Stimulated activated CD4-positive, alpha-beta T cell treated with anti-CD3 and anti-CD28 coated beads, Interleukin-1b, Interleukin-23, amount 100 ng/mL, for 4 hours (primary cell): ENCODE measurements at places on chromosomes 7 and 10.

DNA sequence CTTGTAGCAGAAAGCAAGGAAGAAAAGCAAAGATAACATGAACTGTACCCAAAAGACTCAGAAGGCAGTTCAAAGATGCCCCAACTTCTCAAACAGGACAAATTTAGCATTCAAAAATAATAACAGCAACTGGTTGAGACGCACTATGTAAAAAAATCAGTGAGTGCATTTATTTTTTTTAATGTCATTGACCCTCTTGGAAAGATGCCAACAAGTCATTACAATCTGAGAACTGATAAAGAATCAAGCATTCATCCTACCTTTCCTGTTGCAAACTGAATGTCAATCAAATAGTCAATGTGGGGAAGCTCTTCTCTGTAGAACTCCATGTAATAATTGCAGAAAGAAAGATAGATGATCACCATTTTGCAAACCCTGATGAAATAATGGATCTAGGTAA, 1.7 kb upstream of the CCDC186 start:
- no peak for DNase-seq

DNA sequence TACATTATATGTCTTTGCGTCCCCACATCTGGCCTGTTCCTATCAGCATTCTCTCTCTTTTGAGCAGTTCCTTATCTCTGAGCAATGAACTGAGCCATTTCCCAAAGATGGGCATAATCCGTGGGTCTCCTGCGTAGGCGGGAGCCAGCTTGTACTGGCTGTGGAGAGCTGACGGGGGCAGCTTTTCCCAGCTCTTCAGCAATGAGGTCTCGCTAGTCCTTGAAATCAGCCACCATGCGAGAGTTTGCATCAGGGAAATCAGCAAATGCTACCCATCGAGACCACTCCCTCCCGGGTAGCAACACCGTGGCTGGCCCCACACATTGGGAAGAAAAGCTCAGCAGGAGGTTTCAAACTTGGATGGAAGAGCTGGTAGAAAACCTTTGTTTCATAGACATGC, 51.9 kb upstream of the FAM180A start:
- DNase-seq: no peak

- no peak for DNase-seq
Observed at GRCh38 chr7:48255046-48255445, 83.8 kb downstream of the ABCA13 start.

DNA sequence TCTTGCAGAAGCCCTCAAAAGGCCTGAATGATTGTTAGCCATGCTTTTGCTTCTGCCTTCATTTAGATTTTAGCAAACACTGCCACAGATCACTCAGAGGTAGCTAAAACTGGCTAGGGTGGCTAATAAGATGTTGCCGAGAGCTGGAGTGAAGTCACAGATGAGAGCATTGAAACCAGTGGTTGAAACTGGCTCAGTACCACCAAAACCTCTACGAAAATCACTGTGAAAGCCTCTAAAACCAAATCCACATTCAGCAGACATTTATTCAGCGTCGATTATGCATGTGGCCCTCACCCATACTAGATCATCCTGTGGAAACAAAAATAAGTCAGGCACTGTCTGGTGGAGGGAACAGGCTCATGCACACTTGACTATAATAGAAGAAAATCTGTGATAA, 50.8 kb downstream of the PIK3CG start:
- DNase-seq: no peak

DNA sequence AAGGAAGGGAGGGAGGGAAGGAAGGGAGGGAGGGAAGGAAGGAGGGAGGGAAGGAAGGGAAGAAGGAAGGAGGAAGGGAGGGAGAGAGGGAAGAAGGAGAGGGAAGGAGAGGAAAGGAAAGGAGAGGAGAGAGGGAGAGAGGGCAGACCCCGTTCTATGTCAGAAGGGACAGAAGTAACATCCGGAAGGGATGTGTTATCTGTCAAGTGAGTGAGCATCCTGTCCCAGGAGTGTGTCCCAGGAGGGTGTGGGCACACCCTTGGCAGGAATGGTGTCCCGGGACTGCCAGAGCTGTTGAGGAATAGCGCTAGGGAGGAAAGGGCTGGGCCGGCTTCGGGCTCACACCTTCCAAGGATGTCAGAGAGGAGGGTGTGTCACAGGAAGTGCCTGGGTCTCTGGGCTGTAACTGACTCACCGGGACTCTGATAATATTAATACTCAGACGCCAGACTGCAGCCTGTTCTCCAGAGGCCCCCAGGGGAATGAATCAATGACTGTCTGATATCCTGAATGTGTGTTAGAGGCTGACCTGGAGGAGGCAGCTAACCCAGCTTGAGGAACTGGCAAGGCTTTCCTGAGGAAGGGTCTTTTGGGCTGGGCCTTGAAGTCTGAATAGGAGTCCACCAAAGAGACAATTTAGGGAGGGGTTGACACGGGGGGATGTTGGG, 125.6 kb upstream of the TNRC18 start:
- DNase-seq: no peak

GRCh38 chr7:44396931-44397545, 71.6 kb upstream of the CAMK2B start:
- DNase-seq: no peak

DNA sequence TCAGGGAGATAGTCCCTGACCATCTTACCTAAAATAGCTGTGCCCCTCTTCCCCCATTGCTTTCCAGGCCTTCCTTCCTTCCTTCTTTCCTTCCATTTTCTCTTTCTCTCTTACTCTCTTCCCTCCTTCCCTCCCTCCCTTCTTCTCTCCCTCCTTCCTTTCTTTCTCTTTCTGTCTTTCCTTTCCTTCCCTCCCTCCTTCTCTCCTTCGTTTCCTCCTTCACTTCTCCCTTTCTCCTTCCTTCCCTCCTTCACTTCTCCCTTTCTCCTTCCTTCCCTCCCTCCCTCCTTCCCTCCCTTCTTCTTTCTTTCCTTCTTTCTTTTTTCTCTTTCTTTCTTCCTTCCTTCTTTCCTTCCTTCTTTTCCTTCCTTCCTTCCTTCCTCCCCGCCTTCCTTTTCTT, 24.6 kb upstream of the MKX start:
- DNase-seq: no peak

- no peak for DNase-seq
Observed at GRCh38 chr7:71408271-71408670, 276.3 kb downstream of the GALNT17 start.

- DNase-seq: no peak
Observed at GRCh38 chr10:70034232-70034631, 18.4 kb upstream of the MACROH2A2 start.

- peak; percentile 51 for DNase-seq
Observed at GRCh38 chr7:25894902-25895791, 256.9 kb upstream of the NFE2L3 start.

DNA sequence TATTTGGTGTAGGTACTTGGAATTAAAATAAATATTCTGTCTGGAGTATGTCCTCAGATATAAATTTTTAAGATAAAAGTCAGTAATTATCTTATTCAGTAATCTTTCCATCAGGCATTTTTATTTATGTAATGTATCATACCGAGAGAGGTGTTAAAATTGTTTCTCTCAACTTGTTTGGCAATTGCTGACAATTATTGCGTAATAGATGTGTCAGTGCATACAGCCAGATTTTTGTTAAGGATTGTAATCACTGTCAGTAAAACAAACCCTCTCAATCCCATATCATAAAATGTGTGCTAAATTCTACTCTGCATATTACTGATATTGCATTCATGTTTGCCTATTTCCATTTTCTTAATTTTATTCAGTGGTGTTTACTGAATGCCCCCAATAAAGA, 69.2 kb downstream of the CNTNAP2 start:
- no peak for DNase-seq

GRCh38 chr10:86941991-86942421, 15.4 kb downstream of the MMRN2 start:
- no peak for DNase-seq
